ENCODE measurements at places on chromosomes 2 and 18. TPM values are rescaled to one million over a fixed set of nuclear protein-coding genes. Genes with fewer than 3 reads are reported as not detected.

DNA sequence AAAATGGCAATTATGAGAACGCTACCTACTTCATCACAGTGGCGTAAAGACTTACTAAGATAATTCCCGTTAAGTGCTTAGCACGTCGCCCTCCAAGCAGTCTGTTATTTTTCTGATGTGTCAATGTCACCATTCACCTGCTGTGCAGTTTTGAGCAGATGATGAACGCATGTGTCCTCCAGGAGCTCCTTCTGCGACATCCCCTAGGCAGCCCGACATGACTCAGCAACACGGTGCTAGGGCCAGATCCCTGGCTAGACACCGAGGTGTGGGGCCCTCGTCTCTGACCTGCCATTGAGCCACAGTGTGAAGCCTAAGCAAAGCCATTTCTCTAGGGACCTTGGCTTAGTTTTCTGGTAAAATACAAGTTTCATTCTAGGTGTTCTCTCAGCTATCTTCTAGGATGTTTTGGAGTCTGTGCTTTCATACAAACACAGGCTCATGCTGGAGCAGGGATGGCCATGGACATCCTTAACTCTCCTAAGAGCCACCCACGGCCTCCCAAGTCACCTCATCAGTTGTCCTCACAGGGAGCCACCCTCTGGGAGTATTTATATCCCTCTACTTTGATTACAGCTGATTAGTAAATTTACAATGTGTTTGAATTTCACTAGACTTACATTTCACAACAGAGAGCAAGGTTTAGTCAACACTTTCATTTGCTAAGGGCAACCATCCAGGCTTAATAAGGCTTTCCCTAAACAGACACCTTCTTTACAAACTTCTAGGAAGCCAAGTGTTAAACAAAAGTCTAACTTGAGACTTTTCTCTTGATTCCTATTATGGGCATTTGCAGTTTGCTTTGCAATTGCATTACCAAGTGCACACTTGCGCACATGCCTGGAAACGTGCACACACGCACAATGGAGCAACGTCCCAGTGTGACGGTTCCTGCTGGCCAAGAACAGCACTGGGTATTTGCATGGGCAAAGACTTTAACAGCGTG is 376.8 kb upstream of the ID2 start:
- no peaks in the 10 kb centered on the region for H3K27me3 ChIP-seq
- H3K4me1 ChIP-seq = peaks cover 7% of the 10 kb centered on the region
- H3K4me3 ChIP-seq = no peak overlapping the region

- DNase-seq = no peak
- no peak overlapping the region for H3K27ac ChIP-seq
- peaks cover 3% of the 10 kb centered on the region for H3K4me1 ChIP-seq
- H3K27me3 ChIP-seq = peaks cover 16% of the 10 kb centered on the region
- H3K4me3 ChIP-seq = no peak overlapping the region
- H3K36me3 ChIP-seq = no peaks in the 10 kb centered on the region
Measured at GRCh38 chr2:118817469-118817868, 30.0 kb downstream of the EN1 start.

GRCh38 chr2:6948677-6949351 is 31.6 kb downstream of the RNF144A start:
- no peaks in the 10 kb centered on the region for H3K27me3 ChIP-seq
- DNase-seq = no peak
- peaks cover 7% of the 10 kb centered on the region for H3K36me3 ChIP-seq
- no peak overlapping the region for H3K4me3 ChIP-seq

DNA sequence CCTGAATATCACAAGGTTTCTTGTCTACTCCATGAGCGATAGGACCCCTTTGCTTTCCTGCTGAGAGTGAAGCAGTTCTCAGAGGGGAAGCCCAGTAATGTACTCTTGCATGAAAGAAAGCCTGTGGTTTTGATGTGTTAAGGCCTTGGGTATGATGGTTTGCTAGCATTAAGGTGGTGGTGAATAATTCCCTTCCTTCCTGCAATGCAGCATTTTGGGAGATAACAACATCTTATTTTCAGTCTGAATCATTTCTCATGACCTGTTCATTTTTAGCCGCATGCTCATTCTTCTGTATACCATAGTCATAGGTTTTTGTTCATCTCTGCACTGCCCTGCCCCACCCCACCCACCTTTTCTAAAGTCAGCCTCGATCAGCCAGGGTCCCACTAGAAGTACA is 66.2 kb downstream of the HNMT start:
- no peaks in the 10 kb centered on the region for H3K36me3 ChIP-seq
- H3K4me1 ChIP-seq = no peaks in the 10 kb centered on the region
- DNase-seq = no peak
- no peak overlapping the region for H3K4me3 ChIP-seq
- H3K27ac ChIP-seq = no peak overlapping the region

- H3K4me1 ChIP-seq = peaks cover 10% of the 10 kb centered on the region
- peaks cover 2% of the 10 kb centered on the region for H3K27me3 ChIP-seq
- H3K27ac ChIP-seq = no peak overlapping the region
- DNase-seq = no peak
- H3K4me3 ChIP-seq = no peak overlapping the region
Measured at GRCh38 chr18:12032786-12033642, 51.7 kb downstream of the IMPA2 start.

DNA sequence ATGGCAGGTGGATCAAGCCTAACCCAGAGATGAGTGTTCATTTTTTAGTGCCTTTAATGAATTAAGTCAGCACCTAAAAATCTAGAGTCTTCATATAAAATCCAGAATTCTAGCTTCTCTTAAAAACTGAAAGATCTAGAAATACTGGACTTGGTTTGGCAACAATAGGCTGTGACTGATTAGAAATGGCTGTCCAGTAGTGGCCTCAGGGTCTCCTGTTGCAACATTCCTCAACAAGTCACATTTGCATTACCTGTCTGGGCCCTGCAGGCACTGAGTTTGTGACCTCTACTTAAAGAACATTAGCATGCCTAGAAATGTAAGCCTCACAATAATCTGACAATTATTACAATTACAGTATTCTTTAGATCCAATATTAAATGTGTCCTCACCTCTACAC is 33.1 kb downstream of the MBD2 start:
- H3K4me1 ChIP-seq = no peaks in the 10 kb centered on the region
- no peak for DNase-seq
- H3K27ac ChIP-seq = no peak overlapping the region
- no peaks in the 10 kb centered on the region for H3K27me3 ChIP-seq

DNA sequence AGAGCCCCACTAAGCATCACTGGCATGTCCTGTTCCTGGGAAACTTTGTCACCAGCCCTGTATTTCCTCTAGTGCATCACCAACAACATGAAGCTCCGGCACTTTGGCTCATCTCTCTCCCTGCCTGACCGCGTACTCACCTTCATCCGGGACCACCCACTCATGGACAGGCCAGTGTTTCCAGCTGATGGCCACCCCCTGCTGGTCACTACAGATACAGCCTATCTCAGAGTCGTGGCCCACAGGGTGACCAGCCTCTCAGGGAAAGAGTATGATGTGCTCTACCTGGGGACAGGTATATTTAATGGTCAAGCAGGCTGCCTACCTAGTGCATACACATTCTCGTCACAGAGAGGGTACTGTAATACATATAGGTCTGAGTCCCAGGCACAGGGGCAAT is 21.0 kb downstream of the SEMA4F start:
- H3K27ac ChIP-seq = no peak overlapping the region
- H3K36me3 ChIP-seq = peaks cover 19% of the 10 kb centered on the region
- no peak overlapping the region for H3K4me3 ChIP-seq
- no peaks in the 10 kb centered on the region for H3K4me1 ChIP-seq

DNA sequence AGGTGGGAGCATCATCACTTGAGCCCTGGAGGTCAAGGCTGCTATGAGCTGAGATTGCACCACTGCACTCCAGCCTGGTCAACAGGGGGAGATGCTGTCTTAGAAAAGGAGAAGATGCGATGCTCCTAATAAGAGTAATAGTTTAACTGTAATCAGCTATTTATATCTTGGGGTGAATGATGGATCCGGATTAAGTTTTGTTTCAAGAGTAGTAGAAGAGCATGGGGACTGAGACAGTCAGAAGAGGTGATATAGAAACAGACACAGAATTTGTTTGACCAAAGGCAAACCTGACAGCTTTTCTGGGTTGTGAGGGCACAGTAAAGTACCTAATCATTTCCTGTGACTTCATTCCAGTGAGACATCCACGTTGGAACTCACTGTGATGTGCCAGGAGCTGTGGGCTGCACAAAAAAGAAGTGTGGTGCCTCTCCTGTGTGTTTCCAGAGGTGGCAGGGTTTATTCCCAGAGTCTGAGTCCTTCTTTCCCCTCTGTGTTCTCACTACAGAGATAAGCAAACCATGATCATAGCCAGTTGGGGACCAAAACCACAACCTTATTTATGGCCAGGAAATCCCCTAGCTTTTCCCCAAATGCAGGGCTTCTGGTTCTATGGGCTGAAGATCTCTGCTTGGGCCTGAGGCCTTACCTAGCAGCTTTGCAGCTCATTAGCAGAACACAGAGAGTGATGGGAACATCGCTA is 113.7 kb downstream of the XRCC5 start:
- H3K36me3 ChIP-seq = peaks cover 3% of the 10 kb centered on the region
- peaks cover 1% of the 10 kb centered on the region for H3K4me1 ChIP-seq
- DNase-seq = no peak
- H3K27ac ChIP-seq = no peak overlapping the region

GRCh38 chr2:8433390-8433789 is 248.5 kb upstream of the ID2 start:
- no peak for DNase-seq
- H3K4me1 ChIP-seq = peaks cover 9% of the 10 kb centered on the region
- no peak overlapping the region for H3K4me3 ChIP-seq
- no peaks in the 10 kb centered on the region for H3K36me3 ChIP-seq
- H3K27me3 ChIP-seq = no peaks in the 10 kb centered on the region
- no peak overlapping the region for H3K27ac ChIP-seq

DNA sequence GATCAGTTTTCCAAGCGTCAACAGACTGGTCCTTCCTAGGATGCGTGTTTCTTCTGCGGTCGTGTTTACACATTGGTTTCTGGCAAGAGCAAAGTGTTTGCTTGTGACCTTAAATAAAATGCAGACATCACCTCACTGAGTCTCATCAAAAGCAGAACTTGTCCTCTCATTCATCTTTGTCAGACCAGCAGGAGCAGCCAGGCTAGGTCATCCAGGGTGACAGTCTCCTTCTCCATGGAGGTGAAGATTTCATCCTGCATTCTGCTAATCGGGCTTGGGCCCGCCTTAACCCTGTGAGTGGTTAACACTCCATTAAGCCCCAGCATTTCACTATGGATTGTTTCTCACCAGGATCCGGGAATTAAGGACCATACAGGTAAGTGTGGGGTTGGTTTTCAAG is 64.2 kb upstream of the PID1 start:
- H3K4me3 ChIP-seq = no peak overlapping the region
- no peaks in the 10 kb centered on the region for H3K27me3 ChIP-seq
- no peaks in the 10 kb centered on the region for H3K36me3 ChIP-seq
- no peak overlapping the region for H3K27ac ChIP-seq
- H3K4me1 ChIP-seq = no peaks in the 10 kb centered on the region
- DNase-seq = peak; percentile 18

DNA sequence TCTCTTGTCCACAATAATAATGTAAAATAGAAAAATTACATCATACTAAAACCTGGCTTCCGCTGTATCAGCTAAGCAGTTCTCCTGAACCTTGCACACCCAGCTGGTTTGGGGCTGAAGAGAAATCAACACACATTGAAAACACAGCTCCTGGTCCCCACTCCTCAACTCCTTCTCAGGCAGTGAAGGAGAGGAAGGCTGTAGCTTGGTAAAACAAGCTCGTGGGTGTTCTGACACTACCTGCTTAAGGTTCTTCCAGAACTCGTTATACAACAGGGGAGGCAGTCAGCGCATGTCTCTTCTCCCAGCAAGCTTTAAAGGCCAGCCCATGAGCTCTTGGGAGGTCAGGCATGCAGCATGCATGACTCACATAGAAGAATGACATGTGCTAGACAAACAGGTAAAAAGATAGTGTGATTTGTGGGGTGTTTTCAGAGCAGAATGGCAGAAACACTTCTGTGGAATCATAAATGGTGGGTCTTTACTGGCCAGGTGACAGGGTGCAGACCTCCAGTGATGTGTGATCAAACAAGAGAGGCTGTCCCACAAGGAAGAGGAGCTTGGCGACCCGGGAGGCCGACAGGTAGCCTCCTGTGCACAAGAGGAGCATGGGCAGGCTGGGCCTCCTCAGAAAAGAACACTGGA is 69.1 kb downstream of the UXS1 start:
- H3K27me3 ChIP-seq = no peaks in the 10 kb centered on the region
- H3K4me3 ChIP-seq = no peak overlapping the region
- DNase-seq = no peak
- no peak overlapping the region for H3K27ac ChIP-seq
- H3K4me1 ChIP-seq = peaks cover 5% of the 10 kb centered on the region
- peaks cover 43% of the 10 kb centered on the region for H3K36me3 ChIP-seq

DNA sequence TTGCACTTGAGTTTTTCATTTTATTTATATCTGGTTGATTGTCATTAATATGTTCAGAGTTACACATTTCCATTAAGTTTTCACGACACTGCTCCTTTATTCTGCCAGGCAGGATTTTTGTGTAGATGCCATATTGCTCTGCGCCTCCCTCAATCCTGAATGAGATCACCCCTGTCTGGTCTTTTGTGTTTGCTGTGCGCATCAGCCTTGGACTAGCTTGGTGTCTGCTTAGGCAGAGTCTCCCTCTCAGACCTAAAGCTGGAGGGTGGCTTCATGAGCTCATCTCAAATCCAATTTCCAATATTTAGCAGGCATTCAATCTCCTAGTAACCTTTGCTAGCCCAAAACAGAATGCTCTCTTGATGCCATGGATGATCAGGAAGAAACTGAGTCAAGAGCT is 137.4 kb downstream of the SMAD7 start:
- H3K27ac ChIP-seq = no peak overlapping the region
- peaks cover 8% of the 10 kb centered on the region for H3K36me3 ChIP-seq
- H3K4me1 ChIP-seq = no peaks in the 10 kb centered on the region
- no peak overlapping the region for H3K4me3 ChIP-seq
- H3K27me3 ChIP-seq = no peaks in the 10 kb centered on the region
- no peak for DNase-seq

DNA sequence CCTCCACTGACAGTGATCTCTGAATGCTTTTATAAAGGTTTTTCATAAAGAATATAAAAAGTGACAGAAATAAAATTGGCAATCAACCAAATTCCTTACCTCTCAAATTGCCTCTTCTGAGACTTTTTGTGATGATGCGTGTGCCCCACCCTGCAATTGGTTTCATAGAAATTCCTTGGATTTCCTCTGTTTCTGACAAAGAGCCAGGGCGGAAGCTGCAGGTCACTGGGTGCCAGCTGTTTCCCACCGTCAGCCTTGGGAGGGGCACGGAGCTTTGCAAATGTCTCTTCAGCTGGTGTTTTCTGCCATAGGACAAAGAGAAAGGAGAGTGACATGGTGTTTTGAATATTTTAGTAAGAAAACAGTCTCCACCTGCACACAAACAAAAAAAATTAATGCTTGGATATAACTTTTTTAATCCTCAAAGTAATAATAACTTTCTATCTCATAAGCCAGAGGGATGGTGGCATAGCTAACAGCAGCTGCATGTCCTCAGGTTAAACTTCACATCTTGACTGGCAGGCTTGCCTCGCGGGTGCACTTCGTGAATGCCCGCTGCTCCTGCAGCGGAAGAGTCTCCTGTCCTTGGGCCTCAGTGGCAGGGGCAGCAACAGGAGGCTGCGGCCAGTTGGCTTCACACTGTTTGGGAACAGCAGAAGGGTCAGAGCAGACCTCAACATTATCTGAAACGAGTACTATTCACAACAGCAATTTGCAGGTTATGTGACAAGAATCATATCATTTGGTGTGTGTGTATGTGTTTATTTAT is 24.7 kb downstream of the AGAP1 start:
- no peak overlapping the region for H3K4me3 ChIP-seq
- H3K4me1 ChIP-seq = peaks cover 33% of the 10 kb centered on the region
- peak overlapping the region; percentile 2 for H3K27ac ChIP-seq
- no peak for DNase-seq
- no peaks in the 10 kb centered on the region for H3K36me3 ChIP-seq
- H3K27me3 ChIP-seq = no peaks in the 10 kb centered on the region

Gene DSG4
- total RNA-seq = not detected

Gene SERPINB12
- total RNA-seq = 0.62 TPM

Gene ALPI
- not detected for total RNA-seq

Gene GCG
- 16.6 TPM for total RNA-seq

Gene DNAJC5G
- total RNA-seq = not detected

Gene FSHR
- total RNA-seq = 0.31 TPM

Gene DCC
- 0.13 TPM for total RNA-seq
